Ureter (tissue), 1 donor: ENCODE measurements at places on chromosomes 11 and 22. TPM values are rescaled to one million over a fixed set of nuclear protein-coding genes. Genes with fewer than 3 reads are reported as not detected.

Gene GPR83
- total RNA-seq = not detected

Gene SLC35E4
- total RNA-seq = 3.9 TPM

Gene RGL4
- not detected for total RNA-seq

Gene LRRC10B
- 0.89 TPM for total RNA-seq

Gene ISX
- total RNA-seq = not detected

Gene OR8A1
- total RNA-seq = not detected

Gene LRP4
- total RNA-seq = 8.6 TPM

Gene SPDYC
- total RNA-seq = not detected

Gene FOSL1
- 4.5 TPM for total RNA-seq
